ENCODE measurements at places on chromosomes 13 and 19.

DNA sequence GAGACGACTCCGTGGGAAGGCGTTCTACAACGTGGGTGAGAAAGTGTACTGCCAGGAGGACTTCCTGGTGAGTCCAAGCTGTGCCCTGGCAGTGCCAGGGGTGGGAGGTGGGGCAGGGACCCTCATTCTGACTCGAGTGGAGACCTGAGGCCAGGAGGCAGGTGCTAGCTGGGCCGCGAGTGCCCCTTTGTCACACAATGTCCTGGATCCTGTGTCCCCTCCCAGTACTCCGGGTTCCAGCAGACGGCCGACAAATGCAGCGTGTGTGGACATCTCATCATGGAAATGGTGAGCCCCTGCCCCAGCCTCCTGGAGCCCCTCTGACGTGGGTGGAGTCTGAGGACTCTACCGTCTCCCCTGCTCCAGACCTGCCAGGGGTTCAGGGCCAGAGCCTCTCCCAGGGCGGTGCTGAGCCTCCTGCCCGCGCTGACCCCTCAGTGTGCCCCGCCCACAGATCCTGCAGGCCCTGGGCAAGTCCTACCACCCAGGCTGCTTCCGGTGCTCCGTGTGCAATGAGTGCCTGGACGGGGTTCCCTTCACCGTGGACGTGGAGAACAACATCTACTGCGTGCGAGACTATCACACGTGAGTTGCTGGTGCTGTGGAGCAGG, 11.6 kb downstream of the WTIP start:
- no peak for DNase-seq

DNA sequence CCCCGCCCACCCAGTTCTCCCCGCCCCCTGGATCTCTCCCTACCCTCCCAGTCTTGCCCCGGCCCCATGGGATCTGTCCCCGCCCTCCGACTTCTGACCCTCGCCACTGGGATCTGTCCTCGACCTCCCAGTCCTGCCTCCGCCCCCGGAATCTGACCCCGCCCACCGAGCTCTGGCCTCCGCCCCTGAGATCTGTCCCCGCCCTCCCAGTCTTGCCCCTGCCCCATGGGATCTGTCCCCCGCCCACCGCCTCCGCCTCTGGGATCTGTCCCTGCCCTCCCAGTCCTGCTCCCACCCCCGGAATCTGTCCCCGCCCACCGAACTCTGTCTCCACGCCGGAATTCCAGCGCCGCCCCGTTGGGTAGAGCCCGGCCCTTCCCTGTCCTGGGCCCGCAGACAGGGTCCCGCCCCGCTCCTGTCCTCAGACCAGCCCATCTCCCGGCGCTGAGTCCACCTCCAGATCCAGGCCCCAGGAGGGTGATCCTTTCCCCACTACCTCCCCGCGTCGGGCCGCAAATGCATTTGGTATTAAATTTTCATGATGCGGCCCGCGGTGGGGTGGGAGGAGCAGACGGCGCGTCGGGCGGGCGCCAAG, 1.5 kb upstream of the SLC17A7 start:
- DNase-seq, result peak; percentile 95

DNA sequence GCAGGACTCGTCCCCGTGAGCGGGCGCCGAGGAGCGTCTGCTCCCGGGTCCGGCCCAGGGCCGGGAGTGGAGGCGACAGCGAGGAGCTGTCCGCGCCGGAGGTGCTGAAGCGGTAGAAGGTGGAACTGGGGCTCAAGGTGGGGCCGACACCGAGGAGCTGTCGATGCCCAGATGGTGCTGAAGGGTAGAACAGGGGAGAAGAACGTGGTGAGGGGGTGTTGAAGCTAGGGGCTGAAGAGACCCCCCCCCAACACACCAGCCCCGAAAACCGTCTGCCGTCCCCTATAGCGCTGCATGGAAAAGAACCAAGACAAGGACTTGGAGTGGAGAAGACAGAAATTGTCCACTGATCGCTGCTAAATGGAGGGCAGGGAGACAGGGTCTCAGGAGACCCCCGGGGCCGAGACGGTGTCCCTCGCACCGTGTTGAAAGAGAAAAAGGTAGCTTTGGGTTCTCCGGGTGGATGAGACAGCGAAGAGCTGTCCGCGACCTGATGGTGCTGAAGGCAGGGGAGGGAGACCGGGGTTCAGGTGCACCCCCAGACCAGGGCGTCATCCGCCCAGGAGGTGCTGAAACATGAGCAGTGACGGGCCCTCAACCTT, 7.1 kb upstream of the PDE4C start:
- DNase-seq, result no peak

- peak; percentile 54 for DNase-seq
Observed at GRCh38 chr19:1394252-1395193, 6.8 kb downstream of the GAMT start.

DNA sequence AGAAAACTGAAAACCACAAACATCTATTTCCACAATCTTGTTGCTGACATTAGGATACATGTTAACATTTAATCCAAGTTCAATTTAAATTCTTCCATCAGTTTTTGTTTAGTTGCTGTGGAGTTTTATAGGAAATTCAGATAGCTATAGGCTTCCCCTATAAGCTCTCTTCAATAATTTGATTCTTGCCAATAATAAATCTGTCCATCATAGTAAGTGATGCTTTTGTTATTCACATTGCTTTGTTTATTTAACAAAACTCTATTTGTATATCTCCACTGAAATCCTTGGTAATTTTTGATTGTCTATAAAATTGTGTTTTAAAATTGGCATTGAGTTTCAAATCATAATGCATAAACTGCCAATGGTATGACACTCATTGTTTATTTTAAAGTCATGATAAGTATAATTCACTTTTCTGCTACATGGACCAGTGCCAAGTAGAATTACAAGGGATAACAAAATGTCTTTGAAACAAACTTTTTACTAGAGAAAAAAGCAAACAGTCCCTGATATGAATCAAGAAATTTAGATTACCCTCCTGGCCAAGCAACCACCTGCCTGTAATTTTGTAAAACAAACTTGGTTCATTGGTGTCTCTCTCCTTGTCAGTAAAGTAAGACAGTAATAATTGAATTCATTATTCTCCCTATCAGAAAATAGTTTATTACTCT, 577.3 kb upstream of the GPC6 start:
- no peak for DNase-seq

GRCh38 chr13:98890186-98890585, 87.7 kb downstream of the DOCK9 start:
- DNase-seq, result no peak

DNA sequence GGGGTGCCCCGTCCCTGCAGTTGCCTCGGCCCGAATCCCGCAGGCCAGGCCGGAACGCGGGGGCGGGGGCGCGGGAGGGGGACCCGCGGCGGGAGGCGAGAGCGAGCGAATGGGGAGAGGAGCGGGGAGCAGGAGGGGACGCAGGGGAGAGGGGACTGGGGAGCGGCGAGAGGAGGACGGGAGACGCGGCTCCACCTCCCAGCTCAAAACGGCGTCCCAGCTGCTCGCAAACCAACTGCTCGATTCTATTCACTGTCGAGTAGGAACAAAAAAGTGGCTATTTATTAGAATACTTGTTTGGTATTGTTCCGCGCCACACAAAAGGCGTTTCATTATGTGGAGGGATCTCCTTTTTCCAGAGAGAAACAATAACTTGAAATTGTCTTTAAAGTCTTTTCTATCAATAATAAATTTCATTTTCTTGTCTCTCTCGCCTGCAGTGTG, 10.6 kb upstream of the SOX1 start:
- DNase-seq, result no peak

- DNase-seq, result no peak
Observed at GRCh38 chr19:1985588-1986356, 29.7 kb downstream of the BTBD2 start.

DNA sequence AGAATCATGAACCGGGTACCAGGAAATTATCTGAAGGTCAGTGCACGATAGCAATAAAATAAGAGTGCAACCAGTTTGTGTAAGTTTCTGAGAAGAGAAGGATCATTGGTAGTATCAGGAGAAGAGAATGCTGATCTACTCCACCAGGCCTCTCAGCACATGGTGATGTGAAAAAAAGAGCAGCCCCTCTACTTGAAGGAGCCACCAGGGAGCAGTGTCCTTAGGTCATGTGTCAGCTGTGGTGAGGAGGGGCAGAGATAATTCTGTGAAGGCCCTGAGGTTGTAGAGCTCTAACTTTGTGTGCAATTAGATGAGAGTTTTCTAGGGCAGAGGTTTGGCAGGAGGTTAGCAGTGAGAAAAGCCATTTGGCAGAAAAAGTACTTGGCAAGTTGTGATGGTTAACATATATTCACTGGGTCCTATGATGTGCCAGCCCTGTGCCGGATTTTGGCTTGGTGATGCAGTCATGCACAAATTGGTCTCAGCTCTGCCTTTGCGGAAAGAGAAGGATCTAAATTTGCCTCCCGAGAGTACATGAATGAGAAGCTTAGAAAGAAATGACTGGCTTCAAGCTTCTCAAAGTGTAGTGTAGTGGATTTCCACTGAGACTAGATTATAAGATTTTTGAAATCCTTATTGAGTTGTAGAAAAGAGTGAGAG, 19.2 kb upstream of the ZC3H13 start:
- DNase-seq, result no peak

DNA sequence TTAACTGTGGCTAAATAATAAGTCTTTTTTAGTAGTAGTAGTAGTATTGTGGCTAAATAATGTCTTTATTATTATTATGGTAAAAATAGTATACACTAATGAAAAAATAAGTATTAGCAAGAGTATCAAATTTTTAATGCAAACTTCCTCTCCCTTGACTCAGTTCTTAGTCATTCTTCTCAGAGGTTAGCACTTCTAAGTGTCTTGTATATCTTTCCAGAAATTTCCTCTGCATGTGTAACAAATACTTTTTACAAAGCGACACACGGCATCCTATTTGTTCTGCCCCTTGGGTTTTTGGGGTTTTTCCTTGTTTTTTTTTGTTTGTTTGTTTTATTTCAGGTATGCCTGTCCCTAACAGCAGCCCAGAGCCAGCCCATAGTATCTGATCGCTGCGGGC, 20.9 kb downstream of the SIN3B start:
- DNase-seq, result no peak

DNA sequence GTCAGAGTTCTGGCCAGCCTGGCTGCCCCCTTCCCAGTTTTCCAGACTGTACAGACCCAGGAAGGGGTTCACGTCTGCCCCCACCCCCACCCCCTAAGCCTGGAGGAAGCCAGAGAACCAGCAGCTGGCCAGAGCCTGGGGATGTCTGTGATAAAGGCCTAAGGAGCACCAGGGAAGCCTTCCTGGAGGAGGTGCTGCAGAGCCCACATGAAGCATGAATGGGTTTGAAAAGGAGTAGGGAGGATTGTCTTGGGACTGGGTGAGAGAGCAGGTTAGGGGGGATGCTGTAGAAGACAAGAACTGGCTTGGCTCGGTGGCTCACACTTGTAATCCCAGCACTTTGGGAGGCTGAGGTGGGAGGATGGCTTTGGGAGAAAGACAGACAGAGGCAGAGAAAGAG, 5.8 kb downstream of the SHKBP1 start:
- DNase-seq, result no peak

DNA sequence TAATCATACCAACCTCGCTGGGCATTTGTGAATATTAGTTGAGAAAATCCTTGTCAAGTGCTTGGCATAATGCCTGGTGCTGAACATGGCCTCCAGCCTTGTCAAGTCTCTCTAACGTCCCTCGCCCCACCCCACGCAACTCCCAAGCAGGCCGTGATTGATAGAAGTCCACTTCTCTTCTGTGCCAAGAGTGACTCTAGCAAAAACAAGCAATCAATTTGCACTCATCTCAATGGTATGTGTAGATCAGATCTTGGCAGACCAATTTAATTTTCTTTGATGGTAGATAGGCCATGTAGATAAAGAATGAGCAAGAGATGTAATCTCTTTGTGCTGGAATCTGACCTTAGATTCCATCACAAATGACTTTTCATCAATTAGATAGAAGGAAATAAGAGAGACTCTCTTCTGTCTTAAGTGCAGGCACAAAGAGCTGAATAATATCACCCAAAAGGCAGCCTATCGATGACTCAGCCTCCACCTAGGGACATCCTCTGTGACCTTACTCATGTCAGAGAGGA, 31.0 kb upstream of the KATNAL1 start:
- DNase-seq, result no peak

DNA sequence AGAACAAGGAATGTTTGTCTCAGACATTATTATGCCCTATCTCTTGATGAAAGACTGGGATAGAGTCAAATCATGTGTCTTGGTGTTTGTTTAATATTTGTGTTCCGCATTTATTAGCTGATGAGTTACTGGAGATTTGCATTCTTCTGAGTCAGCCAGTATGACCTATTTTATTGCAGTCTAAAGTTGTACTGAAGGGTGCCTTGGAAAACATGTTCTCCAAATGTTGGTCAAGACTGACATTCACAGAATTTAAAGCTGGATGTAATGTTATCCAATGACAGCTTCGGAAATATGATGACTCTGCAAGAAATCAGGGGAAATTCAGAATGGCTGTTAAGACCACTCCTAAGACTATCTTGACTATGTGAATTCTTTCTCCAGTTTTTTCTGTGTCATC, 134.0 kb downstream of the KCNRG start:
- no peak for DNase-seq

GRCh38 chr13:66879988-66880387, 350.1 kb downstream of the PCDH9 start:
- no peak for DNase-seq

GRCh38 chr13:74871369-74872070, 610.4 kb downstream of the TBC1D4 start:
- DNase-seq, result no peak

DNA sequence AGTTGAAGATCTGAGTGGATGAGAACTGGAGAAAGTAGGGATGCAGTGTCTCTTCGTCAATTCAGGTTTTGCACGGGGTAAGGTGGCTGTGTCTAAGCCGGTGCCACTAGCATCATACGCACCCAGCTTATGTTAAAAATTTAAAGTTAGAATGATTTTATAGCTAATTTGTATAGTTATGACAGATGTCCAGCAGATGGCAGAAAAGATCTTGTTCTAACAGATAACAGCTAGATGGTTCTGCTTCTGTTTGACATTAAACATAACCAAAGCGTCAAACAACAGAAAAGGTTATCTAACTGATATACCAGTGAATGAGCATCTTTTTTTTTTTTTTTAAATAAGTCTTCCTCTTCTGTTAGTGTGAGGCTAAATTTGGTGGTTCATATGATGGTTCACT, 18.8 kb upstream of the EDDM13 start:
- DNase-seq, result no peak

- DNase-seq, result peak; percentile 82
Observed at GRCh38 chr19:45499196-45500180, 1.2 kb downstream of the PPM1N start.

- DNase-seq, result no peak
Observed at GRCh38 chr13:86383151-86383550, 583.9 kb upstream of the SLITRK6 start.

DNA sequence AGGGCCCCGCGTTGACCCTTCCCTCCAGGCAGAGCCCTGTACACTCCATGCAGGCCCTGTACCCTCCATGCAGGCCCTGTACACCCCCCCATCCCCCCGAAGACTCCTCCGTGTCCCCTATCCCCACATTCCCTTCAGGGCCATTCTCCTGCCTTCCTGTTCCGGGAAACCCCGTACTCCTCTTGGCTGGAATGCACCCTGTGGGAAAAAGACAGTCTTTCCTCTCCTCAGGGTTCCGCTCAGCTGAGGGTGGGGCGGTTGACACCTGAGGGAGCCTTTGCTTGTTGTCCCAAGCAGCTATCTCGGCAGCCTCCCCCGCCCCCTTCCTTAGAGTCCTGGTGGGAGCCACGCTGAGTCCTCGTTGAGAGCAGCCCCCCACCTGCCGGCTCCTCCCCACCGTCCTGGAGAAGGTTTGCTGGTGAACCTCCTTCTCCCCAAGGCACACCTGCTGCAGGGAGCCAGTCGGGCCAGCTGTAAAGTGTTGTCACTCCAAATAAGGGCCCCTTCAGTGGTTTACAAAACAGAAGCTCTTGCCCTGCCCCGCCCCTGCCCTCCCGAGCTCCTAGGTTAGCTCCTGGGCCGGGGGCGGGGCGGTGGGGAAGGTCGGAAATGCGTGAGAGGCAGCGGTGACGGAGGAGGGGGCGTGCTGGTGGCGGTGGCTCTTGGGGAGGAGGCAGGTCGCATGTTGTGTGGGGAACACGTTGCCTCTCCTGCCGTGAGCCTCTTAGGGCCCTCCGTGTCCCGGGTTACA, 1.5 kb downstream of the GNA11 start:
- DNase-seq, result peak; percentile 51

All from right lobe of liver (tissue), 6 donors.